Vein endothelial cell (primary cell): ENCODE measurements at places on chromosomes 16 and 17. TPM values are rescaled to one million over a fixed set of nuclear protein-coding genes. Genes with fewer than 3 reads are reported as not detected.

The MYADML2 gene
- total RNA-seq = not detected in 2 replicates

The DNAAF8 gene
- 0.48 and 1.3 TPM in 2 replicates for total RNA-seq

The TXNDC11 gene
- 43.8 and 46.0 TPM in 2 replicates for total RNA-seq

The ZNF597 gene
- total RNA-seq = 2.5 and 2.9 TPM in 2 replicates

The FBXO39 gene
- 0.19 and 5.9 TPM in 2 replicates for total RNA-seq

The GINS3 gene
- 13.1 and 18.7 TPM in 2 replicates for total RNA-seq

The UBE2Z gene
- 110 and 113 TPM in 2 replicates for total RNA-seq
